ENCODE measurements at places on chromosomes 3 and 15. TPM values are rescaled to one million over a fixed set of nuclear protein-coding genes. Genes with fewer than 3 reads are reported as not detected.

DNA sequence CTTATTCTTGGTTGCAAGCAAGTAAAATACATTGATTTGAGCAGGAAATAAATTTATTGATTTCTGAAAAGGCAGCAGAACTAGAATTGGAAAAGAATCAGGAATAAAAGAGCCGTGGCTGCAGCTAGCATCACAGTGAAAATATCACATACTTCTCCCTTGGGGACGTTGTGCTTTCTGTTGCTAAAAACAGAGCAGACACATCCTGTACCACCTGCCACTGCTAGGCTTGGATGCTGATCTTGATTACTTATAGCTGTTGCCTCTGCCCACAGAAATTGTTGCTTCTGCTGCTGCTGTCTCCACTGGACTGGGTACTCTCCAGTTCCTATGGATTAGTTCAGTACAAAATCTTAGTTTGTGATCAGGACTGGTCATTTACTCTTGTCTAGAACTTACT lies 283.8 kb downstream of the C3orf38 start:
- H3K36me3 ChIP-seq = no peaks in the 10 kb centered on the region
- no peak overlapping the region for H3K4me3 ChIP-seq
- H3K27me3 ChIP-seq = no peaks in the 10 kb centered on the region

DNA sequence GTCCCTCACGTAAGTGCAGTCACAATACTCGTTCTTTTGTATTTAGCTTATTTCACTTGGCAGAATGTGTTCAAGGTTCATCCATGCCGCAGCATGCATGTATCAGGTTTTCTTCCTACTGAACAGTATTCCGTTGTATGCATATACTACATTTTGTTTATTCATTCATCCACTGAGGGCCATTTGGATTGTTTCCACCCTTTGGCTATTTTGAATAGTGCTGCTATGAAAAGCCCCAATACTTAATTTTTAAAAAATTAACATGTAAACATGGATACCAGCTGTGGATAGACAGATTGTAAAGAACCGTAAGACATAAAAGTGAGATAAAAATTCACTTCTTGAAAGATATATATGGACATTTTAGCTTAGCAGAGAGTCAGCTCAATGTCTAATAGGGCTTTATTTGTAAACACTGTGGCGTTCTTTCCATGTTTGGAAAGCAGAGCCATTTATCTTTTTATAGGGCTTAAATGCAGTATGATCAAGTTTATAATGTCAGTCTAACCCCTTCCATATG lies 115.9 kb downstream of the VPS8 start:
- no peaks in the 10 kb centered on the region for H3K4me1 ChIP-seq
- DNase-seq = no peak
- peaks cover 3% of the 10 kb centered on the region for H3K36me3 ChIP-seq
- H3K27ac ChIP-seq = no peak overlapping the region
- H3K27me3 ChIP-seq = no peaks in the 10 kb centered on the region

- no peak for DNase-seq
- no peak overlapping the region for H3K27ac ChIP-seq
- H3K4me1 ChIP-seq = peaks cover 16% of the 10 kb centered on the region
- no peaks in the 10 kb centered on the region for H3K27me3 ChIP-seq
Observed at GRCh38 chr3:45552031-45552793, 42.3 kb upstream of the LIMD1 start.

GRCh38 chr15:64732156-64732860 lies 43.1 kb downstream of the RBPMS2 start:
- no peak overlapping the region for H3K4me3 ChIP-seq
- H3K36me3 ChIP-seq = no peaks in the 10 kb centered on the region
- peaks cover 12% of the 10 kb centered on the region for H3K4me1 ChIP-seq
- H3K27me3 ChIP-seq = peaks cover 5% of the 10 kb centered on the region
- H3K27ac ChIP-seq = no peak overlapping the region
- DNase-seq = no peak

GRCh38 chr15:45862034-45862433 lies 227.2 kb downstream of the SQOR start:
- no peak overlapping the region for H3K4me3 ChIP-seq
- no peaks in the 10 kb centered on the region for H3K4me1 ChIP-seq
- no peak for DNase-seq
- H3K27me3 ChIP-seq = no peaks in the 10 kb centered on the region
- H3K36me3 ChIP-seq = no peaks in the 10 kb centered on the region

Gene EIF4A2
- 353 TPM for total RNA-seq

GRCh38 chr3:193814166-193814892 lies 221.3 kb downstream of the OPA1 start:
- no peak overlapping the region for H3K4me3 ChIP-seq
- H3K27me3 ChIP-seq = peaks cover 14% of the 10 kb centered on the region
- no peak for DNase-seq
- no peak overlapping the region for H3K27ac ChIP-seq

Gene C3orf85
- not detected for total RNA-seq

- H3K27ac ChIP-seq = no peak overlapping the region
- no peaks in the 10 kb centered on the region for H3K4me1 ChIP-seq
- DNase-seq = no peak
- H3K36me3 ChIP-seq = no peaks in the 10 kb centered on the region
- H3K4me3 ChIP-seq = no peak overlapping the region
Observed at GRCh38 chr3:146308682-146309081, 57.8 kb upstream of the PLSCR4 start.

- H3K4me3 ChIP-seq = no peak overlapping the region
- H3K27me3 ChIP-seq = no peaks in the 10 kb centered on the region
- no peaks in the 10 kb centered on the region for H3K36me3 ChIP-seq
- no peaks in the 10 kb centered on the region for H3K4me1 ChIP-seq
- no peak overlapping the region for H3K27ac ChIP-seq
Observed at GRCh38 chr3:82002491-82002890, 241.0 kb upstream of the GBE1 start.

Gene PPP1R14D
- total RNA-seq = not detected

- H3K36me3 ChIP-seq = no peaks in the 10 kb centered on the region
- H3K27ac ChIP-seq = no peak overlapping the region
- no peak overlapping the region for H3K4me3 ChIP-seq
- no peaks in the 10 kb centered on the region for H3K27me3 ChIP-seq
- no peak for DNase-seq
Observed at GRCh38 chr3:12904951-12905315, 63.6 kb upstream of the RPL32 start.

Gene SEMA4B
- total RNA-seq = 14.2 TPM
